ENCODE measurements at places on chromosomes 11 and 22.

- no peak for DNase-seq
These were observed 113.8 kb upstream of the SORL1-AS1 start for GRCh38 chr11:121566279-121567168.

DNA sequence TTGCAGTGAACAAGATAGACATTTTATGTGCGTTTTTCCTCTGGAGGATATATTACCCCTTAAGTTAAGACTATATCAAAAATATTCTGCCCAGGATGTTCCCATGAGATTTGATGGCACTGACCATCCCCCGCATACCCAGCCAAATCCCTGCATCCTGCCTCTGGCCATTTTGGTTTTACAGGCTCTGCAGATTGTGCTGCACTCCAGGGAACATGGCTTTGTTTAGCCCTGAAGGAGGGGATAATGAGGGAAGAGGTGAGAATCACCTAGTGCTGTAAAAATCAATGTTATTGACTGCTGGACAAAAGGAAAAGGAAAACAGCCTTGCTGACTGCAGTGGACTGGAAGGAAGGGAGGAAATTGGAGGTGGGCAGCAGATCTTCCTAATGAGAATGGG, 717.4 kb downstream of the DLG2 start:
- no peak for DNase-seq

DNA sequence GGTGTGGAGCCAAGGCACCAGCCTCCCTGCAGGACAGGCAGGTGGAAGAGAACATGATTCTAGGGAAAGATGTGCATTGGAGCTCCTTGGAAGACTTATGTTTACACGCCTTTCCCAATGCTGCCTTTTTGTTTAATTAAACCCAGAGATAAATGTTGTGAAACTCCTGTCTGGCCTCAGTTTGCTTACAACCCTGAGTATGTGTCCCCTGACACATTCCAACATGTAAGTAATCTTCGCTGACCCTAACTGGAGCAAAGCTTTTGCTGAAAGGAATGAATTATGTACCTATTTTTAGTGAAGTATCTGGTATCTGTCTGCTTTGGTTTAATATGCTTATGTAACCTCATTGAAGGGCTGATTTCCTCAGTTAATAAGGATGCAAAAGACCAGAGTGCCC, 56.7 kb downstream of the APIP start:
- DNase-seq: no peak

GRCh38 chr22:27142286-27142685, 484.9 kb downstream of the MIAT start:
- no peak for DNase-seq

DNA sequence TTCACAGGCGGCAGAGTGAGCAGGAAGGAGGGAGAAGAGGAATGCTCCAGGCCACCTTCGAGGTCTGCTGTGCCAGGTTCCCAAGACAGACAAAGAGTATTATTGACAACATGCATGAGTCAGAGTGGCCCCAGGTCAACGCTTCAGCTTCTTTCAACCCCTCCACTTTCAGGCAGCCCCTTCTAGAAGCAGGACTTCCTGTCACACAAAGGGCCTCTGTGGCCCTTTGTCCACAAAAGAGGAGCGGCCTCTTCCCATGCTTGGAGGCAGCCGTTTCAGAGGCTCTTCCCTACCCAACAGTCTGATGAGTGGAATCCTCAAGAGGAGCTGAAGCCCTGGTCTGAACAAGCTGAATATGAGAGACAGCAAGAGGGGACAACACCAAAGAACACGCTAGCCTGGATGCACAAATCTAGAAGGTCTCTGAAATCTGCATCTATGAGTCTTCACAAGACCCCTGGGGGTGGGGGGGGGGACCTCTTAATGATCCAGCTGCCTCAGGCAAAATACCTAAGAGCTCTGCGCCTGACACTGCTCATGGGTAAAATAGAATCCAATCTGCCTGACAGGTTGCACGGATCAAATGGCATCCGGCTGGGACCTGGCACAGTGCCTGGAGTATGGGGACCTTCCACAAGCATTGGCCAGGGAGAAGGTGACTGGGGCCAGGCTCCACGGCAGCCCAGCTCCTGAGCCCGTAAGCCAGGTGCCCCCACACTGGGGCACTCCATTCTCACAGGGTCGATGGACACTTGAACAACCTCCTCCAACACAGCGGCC, 67.5 kb downstream of the PACSIN2 start:
- peak; percentile 83 for DNase-seq
